ENCODE measurements at places on chromosomes 4 and X. TPM values are rescaled to one million over a fixed set of nuclear protein-coding genes. Genes with fewer than 3 reads are reported as not detected.

Gene ADH7
- 12.1 TPM for total RNA-seq

Gene CT83
- not detected for total RNA-seq

Gene NSUN7
- total RNA-seq, result 3.5 TPM

Gene CT45A5
- total RNA-seq, result not detected

Gene NXF2
- not detected for total RNA-seq

Gene MAGEA9
- not detected for total RNA-seq

Gene CHIC2
- 32.9 TPM for total RNA-seq

Gene CT45A1
- total RNA-seq, result not detected

Gene CXorf51B
- not detected for total RNA-seq

Gene MRPL1
- total RNA-seq, result 42.4 TPM

Gene DDX60
- total RNA-seq, result 14.0 TPM

Gene TMEM144
- total RNA-seq, result 9.1 TPM

Gene HSPA4L
- 11.8 TPM for total RNA-seq

Gene IRS4
- 0.10 TPM for total RNA-seq

Gene MAGEB17
- not detected for total RNA-seq

Gene TMPRSS11F
- total RNA-seq, result 0.72 TPM

Gene SPANXC
- not detected for total RNA-seq

Gene CTAG1A
- not detected for total RNA-seq

Gene TRMT10A
- total RNA-seq, result 13.5 TPM

Gene TXK
- total RNA-seq, result 0.82 TPM

Gene SPANXB1
- total RNA-seq, result not detected

Gene SNCA
- 17.7 TPM for total RNA-seq

Gene TBC1D9
- 30.0 TPM for total RNA-seq

Gene SLC9A7
- 6.9 TPM for total RNA-seq

Gene CITED1
- 4.6 TPM for total RNA-seq

Gene AWAT2
- not detected for total RNA-seq

Gene CRMP1
- 7.3 TPM for total RNA-seq

Gene SCRG1
- total RNA-seq, result 1.8 TPM

Gene RTL5
- 7.3 TPM for total RNA-seq

Gene FAM9C
- not detected for total RNA-seq

Gene NHSL2
- 10.2 TPM for total RNA-seq

Gene AADAT
- 7.3 TPM for total RNA-seq

Gene CSAG3
- total RNA-seq, result not detected

Gene RBPJ
- 111 TPM for total RNA-seq

Gene PDCL2
- not detected for total RNA-seq

Gene GLRA3
- not detected for total RNA-seq

Gene ODAPH
- total RNA-seq, result not detected

Gene HPGD
- total RNA-seq, result 16.7 TPM

Gene GRPEL1
- total RNA-seq, result 15.1 TPM

Gene SPATA18
- 3.6 TPM for total RNA-seq

Gene MAP7D2
- 0.72 TPM for total RNA-seq

Gene LARP7
- 45.4 TPM for total RNA-seq
